Lower leg skin (tissue), 4 donors: ENCODE measurements at places on chromosomes 3 and 15. TPM values are rescaled to one million over a fixed set of nuclear protein-coding genes. Genes with fewer than 3 reads are reported as not detected.

FAM219B gene
- 72.6 TPM for total RNA-seq

DAZL gene
- total RNA-seq: not detected

FRG2C gene
- not detected for total RNA-seq

SEMA3F gene
- total RNA-seq: 113 TPM

SLC2A2 gene
- total RNA-seq: not detected

DUOX1 gene
- total RNA-seq: 162 TPM

PARP15 gene
- 0.38 TPM for total RNA-seq
